ENCODE measurements at places on chromosomes 13 and 19. TPM values are rescaled to one million over a fixed set of nuclear protein-coding genes. Genes with fewer than 3 reads are reported as not detected.

LYPD5 gene
- polyA plus RNA-seq = 0.34 TPM

ZNF568 gene
- 5.8 TPM for polyA plus RNA-seq

DYRK1B gene
- 13.8 TPM for polyA plus RNA-seq

ZNF582 gene
- 6.3 TPM for polyA plus RNA-seq

IGSF23 gene
- 0.83 TPM for polyA plus RNA-seq

KDM4B gene
- 24.3 TPM for polyA plus RNA-seq

FLT3LG gene
- polyA plus RNA-seq = 5.5 TPM

TEX26 gene
- not detected for polyA plus RNA-seq

KIR2DL4 gene
- polyA plus RNA-seq = 0.10 TPM

TJP3 gene
- 0.06 TPM for polyA plus RNA-seq

TMEM38A gene
- 47.4 TPM for polyA plus RNA-seq

C13orf46 gene
- 0.15 TPM for polyA plus RNA-seq

SMIM17 gene
- polyA plus RNA-seq = 0.24 TPM

KLF12 gene
- polyA plus RNA-seq = 2.3 TPM

ZSCAN1 gene
- not detected for polyA plus RNA-seq

INAFM1 gene
- 7.4 TPM for polyA plus RNA-seq

TUBA3C gene
- not detected for polyA plus RNA-seq

Measured in heart left ventricle (tissue), 16 donors.